ENCODE measurements at places on chromosomes 6 and 20.

DNA sequence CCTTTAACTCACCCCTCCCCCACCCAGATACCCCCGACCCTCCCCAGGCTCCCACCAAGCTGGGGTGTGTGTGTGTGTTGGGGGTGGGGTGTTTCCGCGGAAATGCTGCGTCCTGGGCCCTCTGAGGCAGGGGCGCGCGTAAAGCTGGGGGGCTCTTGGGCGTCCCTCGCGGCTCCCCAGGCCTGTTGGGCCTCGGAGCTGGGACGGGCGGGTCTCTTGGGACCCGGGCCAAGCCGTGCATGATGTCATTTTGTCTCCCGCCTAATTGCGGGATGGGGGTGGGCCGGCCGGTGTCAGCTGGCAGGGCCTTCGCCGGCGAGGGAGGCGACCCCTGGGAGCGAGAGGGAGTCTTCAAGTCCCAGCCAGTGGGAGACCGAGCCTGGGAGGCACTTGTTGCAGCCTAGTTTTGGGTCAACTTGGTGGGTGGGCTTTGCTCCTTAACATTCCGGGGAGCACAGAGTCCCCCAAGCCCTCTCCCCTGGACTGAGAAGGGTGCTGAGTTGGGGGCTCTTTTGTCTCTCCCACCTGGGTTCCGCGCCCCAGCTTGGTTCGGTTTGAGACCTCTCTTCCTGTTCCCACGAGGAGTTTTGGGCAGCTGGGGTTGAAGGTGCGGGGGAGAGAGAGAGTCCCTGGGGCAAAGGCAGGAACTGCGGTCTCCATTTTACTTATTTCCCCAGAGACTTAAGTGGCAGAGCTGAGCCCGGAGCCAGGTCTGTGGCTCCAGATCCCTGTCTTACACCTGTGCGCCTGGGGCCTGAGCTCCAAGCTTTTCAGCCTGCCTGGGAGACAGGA is 623 bp downstream of the MYBL2 start:
- no peak for DNase-seq

DNA sequence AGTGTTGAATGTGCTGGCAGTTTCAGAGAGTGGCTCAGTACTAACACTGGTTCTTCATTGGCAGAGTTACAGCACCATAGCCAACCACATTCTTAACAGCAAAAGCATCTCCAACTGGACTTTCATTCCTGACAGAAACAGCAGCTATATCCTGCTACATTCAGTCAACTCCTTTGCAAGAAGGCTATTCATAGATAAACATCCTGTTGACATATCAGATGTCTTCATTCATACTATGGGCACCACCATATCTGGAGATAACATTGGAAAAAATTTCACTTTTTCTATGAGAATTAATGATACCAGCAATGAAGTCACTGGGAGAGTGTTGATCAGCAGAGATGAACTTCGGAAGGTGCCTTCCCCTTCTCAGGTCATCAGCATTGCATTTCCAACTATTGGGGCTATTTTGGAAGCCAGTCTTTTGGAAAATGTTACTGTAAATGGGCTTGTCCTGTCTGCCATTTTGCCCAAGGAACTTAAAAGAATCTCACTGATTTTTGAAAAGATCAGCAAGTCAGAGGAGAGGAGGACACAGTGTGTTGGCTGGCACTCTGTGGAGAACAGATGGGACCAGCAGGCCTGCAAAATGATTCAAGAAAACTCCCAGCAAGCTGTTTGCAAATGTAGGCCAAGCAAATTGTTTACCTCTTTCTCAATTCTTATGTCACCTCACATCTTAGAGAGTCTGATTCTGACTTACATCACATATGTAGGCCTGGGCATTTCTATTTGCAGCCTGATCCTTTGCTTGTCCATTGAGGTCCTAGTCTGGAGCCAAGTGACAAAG is 17.0 kb upstream of the ADGRF4 start:
- no peak for DNase-seq

GRCh38 chr20:63434599-63435378 is 37.7 kb downstream of the KCNQ2 start:
- no peak for DNase-seq

- no peak for DNase-seq
Measured at GRCh38 chr6:3752531-3753227, 1.2 kb upstream of the PXDC1 start.

DNA sequence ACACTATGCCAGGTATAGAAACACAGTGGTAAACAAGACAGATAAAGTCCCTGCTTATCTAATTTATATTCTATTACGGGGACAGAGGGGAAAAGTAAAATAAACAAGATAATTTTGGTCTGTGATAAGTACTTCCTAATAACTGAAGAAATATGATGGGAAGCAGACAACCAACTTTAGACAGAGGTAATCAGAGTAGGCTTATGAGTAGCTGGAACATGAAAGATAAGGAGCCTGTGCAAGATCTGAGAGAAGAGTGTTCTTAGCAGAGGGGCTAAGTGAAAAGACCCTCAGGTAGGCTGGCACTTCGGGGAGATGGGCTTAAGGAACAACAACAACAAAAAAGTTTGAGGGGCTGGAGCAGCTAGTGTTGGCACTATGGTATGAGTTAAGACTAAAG is 4.1 kb downstream of the RNF8 start:
- DNase-seq, result no peak

GRCh38 chr6:42774201-42774600 is 7.7 kb upstream of the BICRAL start:
- DNase-seq, result no peak

DNA sequence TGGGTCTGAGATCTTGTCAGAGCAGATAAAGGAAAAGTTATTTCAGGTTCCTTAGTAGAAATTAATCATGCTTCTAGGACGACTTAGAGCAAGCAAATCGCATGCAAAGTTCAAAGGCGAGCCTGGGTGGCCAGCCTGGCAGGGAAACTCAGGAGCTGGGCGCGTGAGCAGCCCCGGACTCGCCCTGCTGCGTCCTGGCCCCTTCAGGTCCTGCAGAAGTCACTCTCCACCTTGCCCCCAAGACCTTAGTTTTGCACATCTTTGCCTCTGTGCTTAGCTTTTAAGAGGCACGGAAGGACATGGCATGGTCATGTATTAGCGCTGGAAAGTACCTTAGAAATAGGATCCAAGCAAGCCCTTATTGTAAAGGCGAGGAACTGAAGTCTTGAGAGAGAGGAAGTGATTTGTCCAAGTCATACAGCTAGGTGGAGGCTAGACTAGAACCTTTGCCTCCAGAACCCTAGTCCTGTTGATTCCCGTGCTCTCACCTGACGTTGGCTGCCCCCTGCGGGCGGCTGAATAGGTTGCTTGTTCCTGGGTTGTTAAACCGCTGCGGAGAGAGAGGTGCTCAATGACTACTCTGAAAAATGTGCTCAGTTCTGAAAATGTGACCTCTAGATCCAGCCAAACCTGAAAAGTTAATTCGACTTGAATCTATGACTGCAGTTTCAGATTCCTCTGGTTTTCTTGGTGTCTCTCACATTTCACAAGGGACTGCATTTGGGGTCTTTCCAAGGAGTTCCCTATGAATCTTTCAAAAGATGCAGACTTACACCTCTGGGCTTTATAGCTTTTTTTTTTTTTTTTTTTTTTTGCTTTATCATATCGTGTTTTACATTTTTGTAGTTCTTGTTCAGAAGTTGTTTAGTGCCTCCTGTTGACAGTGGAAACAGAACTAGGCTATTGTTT is 2.7 kb downstream of the MYB start:
- no peak for DNase-seq

DNA sequence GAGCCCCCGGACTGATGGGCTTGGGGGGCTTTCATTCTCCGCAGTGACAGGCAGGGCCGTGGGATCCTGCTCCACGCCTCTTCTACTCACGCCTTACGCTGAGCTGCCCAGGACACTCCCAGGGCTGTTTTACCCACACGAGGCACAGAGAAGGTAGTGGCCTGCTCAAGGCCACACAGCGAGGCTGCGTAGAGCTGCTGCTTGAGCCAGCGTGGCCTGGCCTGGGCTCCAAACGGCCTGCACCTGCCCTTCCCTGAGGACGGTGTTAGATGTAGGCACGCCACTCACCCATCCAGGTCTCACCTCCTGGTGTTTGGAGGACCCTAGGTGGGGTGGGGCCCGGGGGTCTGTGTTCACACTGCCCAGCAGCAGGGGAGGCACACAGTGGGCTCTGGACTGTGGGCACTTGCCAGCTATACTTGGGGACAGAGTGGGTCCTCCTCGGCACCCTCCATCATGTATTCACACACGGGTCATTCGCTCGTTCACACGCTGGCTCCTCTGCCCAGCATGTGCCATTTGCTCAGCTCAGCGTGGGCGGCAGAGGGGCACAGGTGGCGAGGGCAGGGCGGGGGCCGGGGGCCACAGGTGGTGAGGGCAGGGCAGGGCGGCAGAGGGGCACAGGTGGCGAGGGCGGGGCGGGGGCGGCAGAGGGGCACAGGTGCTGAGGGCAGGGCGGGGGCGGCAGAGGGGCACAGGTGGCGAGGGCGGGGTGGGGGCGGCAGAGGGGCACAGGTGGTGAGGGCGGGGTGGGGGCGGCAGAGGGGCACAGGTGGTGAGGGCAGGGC is 18.4 kb upstream of the RBBP8NL start:
- no peak for DNase-seq

- no peak for DNase-seq
Measured at GRCh38 chr6:20991910-20992309, 457.7 kb downstream of the CDKAL1 start.

DNA sequence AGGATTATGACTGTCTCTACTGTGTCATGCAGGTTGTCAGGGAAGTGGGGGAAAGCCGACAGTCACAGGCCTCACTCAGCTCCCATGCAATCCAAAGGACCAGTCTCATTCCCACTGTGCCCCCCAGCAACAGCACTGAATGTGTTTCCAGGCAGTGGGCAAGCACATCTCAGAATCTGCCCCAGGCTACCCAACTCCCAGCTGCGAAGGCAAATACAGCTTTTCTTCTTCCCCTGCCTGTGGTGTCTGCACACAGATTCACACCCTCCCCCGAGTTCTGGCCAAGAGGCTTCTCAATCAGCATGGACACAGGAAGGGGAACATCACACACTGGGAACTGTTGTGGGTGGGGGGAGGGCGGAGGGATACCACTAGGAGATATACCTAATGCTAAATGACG is 75.3 kb downstream of the SNAP91 start:
- DNase-seq, result no peak

- DNase-seq, result no peak
Measured at GRCh38 chr6:130593948-130594347, 228.1 kb downstream of the TMEM200A start.

DNA sequence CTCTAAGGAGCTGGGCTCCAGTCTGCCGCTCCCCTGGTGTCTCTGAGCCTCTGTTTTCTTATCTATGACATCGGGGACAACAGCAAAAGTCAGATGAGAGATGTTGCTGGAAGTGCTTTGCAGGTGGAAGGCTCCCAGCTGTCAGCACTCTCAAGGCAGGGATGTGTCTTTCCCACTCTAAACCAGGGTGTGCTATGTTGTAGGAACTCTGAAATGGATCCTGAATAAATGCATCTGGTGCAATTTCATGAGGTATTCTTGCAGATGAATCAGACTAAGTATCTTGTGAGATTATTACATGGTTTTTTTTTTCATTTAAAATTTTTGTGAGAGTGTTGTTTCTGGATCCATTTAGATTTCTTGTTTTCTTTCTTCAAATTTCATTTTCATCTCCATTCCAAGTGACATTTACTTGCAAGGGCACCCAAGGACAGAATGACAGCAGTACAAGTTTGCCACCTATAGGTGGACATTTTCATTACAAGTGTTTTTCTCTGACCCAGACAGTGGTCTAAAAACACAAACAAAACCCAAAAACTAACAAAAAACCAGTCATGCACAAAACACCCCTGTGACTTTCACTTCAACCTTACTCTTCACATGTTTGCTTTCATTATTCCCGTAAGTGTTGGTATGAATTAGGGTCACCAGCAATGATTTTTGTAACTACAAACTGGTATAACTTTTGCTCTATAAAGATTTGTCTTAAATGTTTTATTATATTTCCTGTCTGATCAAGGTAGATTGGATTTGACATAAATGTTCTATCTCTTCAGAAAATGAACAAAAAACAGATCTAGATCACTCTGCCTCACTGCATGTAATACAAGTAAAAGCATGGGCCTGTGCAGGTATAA is 14.7 kb upstream of the SIM1 start:
- no peak for DNase-seq

DNA sequence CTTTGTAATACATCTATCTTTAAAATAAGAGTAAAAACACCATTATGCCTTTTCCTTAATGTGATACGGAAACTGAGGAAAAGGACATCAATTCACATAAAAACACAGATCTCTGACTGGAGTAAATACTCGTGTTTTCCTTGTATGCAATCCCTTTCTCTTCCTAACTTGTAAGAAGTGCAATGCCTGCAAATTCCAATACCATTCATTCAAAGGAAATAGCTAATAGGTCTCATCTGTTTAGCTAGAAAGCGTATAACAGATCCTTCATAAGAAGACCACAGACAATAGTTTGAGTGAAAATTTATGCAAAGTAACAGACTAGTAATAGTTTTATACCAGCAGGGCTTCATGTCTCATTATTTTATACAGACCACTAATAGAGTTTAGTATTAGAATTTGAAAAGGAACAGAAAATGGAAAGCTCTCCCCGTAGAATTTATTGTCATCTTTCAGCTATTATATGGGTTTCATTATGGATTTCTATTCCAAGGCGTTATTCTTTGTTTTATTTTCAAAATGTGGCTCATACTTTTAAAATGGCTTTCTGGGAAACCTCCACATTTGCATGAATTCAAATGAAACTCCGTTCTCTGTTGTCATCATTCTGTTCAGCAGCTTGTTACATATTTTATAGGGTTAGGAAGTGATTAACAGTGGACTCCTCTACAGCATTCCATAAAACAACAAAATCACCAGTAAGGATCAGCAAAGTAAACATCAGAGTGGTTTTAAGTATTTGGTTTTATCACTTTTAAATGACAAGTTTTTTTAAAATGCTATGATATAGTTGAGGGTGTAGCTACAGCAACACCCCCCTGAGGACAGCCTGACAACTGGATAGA is 186.7 kb downstream of the BTBD9 start:
- DNase-seq, result no peak

- no peak for DNase-seq
Measured at GRCh38 chr6:45514454-45515230, 136.9 kb upstream of the SUPT3H start.

DNA sequence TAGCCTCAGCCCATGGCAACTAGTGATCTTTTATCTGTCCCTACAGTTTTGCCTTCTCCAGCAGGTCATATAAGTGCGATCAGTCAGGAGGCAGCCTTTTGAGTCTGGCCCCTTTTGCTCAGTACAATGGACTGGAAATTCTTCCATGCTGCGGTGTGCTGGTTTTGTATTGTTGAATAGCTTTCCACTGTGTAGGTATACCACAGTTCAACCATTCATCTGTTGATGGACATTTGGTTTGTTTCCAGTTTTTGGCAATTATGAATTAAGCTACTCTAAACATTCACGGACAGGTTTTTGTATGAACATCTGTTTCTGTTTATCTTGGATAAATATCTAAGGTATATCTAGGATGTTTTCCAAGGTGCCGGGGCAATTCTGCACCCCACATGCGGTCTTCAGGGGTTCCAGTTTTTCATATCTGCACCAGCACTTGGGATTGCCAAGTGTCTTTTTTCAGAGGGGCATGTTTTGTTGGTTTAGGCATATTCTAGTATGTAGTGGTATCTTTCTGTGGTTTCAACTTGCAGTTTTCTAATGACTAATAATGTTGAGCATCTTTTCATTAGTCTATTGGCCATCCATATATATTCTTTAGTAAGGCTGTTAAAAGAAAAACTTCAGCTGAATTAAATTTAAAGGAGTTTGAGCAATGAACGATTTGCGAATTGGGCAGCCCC is 141.0 kb downstream of the TFAP2C start:
- DNase-seq, result no peak

Data from T1000 (cell line).